M059J (cell line): ENCODE measurements at places on chromosomes 13 and 19. TPM values are rescaled to one million over a fixed set of nuclear protein-coding genes. Genes with fewer than 3 reads are reported as not detected.
A peak's percentile ranks its signal among the peaks of the same experiment; 100 is the strongest.

- DNase-seq = peak; percentile 98
Observed at GRCh38 chr19:46975925-46976782, 43.5 kb upstream of the NPAS1 start.

Gene AP3D1
- total RNA-seq = 61.0 and 93.3 TPM in 2 replicates

- no peak for DNase-seq
Observed at GRCh38 chr19:5188548-5189317, 151.9 kb downstream of the PTPRS start.

DNA sequence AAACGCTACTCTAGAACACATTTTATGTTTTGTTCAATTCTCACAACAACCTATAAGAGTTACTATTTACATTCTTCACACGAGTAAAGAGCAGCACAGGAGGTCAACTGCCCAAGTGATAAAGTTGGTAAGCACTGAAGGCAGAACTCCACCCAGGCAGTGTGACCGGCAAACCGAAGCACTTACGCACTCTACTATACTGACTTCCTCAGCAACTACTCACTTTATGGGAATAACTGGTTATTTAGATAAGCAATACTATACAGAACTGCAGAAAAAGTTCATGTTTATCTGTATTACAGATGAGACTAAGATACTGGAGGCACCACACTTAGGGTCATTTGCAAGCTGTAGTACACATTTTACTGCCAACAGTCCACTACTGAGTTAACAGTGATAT, 28.8 kb downstream of the FOXO1 start:
- DNase-seq = no peak

DNA sequence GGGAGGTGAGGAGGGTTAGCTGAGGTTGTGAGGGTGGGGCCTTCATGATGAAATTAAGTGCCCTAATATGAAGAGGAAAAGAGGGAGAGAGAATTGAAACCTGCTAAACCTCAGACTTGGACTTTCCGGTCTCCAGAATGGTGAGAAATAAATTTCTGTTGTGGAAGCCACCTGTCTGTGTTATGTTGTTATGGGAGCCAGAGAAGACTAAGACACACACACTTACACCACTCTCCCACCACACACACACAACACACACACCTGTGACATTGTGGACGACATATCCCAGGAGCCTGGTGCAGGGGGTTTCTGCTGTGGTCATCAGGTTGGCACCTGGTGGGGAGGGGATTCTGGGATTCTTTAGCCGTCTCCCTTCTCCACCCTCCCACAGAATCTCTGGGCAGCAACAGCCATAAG, 14.0 kb downstream of the KLK4 start:
- DNase-seq = no peak
